ENCODE measurements at places on chromosomes 11 and 22. TPM values are rescaled to one million over a fixed set of nuclear protein-coding genes. Genes with fewer than 3 reads are reported as not detected.

PRAME gene
- total RNA-seq: 0.12 TPM

MRPL48 gene
- total RNA-seq: 40.6 TPM

GRCh38 chr11:96203567-96204365 is 139.2 kb downstream of the MAML2 start:
- no peak for DNase-seq
- H3K27ac ChIP-seq: peak overlapping the region; percentile 10
- H3K36me3 ChIP-seq: peaks cover 9% of the 10 kb centered on the region
- H3K4me1 ChIP-seq: peaks cover 64% of the 10 kb centered on the region
- no peak overlapping the region for H3K4me3 ChIP-seq

DNA sequence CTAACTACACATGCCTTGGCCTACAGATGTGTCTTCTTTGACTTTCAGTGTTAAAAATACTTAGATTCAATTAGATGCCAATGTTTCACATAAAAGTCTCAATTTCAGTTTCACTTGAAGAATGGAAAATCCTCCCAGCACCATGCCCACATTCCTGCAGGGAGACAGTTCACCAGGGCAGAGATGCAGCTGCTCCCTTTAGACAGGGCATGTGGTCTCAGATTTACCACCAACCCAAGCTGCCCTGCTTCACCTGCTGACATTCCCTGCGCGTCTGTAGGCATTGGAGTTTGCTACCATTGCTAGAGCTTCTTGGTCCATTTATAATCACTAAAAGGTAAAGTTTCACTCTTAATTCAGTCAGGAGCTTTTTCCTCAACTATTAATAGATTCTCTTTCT is 113.9 kb downstream of the ARFGAP2 start:
- no peak for DNase-seq
- no peak overlapping the region for H3K4me3 ChIP-seq
- peaks cover 9% of the 10 kb centered on the region for H3K36me3 ChIP-seq

- peaks cover 42% of the 10 kb centered on the region for H3K4me1 ChIP-seq
- no peaks in the 10 kb centered on the region for H3K27me3 ChIP-seq
- DNase-seq: peak; percentile 56
- peak overlapping the region; percentile 89 for H3K27ac ChIP-seq
- H3K36me3 ChIP-seq: peaks cover 1% of the 10 kb centered on the region
These were observed 10.5 kb downstream of the TPST2 start for GRCh38 chr22:26579331-26579886.

DNA sequence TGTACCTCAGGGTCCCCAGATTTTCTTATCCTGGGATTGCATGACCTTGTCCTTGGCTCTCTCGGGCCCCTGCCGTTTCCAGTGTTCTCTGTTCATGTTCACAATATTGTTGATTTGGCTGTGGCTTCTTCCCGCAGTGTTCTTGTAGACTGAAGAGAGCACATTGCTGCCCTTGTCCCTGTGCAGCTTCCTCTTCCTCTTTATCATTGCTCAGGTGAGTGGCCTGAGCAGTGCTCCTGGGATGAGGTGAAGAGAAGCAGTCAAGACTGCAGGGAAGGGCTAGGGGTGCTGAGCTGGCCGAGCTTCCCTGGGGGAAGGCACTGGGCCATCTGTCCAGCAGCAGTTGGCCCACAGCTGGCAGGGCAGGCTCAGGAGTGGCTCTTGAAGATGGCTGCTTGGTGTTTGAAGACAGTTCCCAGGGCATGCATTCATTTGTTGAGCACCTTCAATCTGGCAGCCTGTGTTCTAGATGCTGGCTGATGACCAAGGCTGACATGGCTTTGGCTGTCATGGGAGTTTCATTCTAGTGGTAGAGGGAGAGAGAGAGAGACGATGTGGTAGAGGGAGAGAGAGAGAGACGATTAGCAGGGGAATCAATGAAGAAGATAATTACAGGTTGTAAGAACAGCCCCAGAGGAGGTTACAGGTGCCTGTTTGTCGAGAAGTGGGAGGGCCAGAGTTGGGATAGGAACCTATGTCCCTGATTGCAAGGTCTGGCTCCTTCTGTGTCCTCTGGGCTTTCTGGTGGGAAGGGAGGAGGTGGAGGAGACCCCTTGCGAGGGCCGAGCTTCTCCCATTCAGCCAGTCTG is 17.4 kb downstream of the BMAL1 start:
- H3K27ac ChIP-seq: no peak overlapping the region
- DNase-seq: no peak
- no peaks in the 10 kb centered on the region for H3K27me3 ChIP-seq
- no peak overlapping the region for H3K4me3 ChIP-seq

- H3K36me3 ChIP-seq: no peaks in the 10 kb centered on the region
- no peaks in the 10 kb centered on the region for H3K4me1 ChIP-seq
- H3K27me3 ChIP-seq: peaks cover 14% of the 10 kb centered on the region
- no peak overlapping the region for H3K4me3 ChIP-seq
These were observed 234.4 kb upstream of the E2F8 start for GRCh38 chr11:19474954-19475721.

DNA sequence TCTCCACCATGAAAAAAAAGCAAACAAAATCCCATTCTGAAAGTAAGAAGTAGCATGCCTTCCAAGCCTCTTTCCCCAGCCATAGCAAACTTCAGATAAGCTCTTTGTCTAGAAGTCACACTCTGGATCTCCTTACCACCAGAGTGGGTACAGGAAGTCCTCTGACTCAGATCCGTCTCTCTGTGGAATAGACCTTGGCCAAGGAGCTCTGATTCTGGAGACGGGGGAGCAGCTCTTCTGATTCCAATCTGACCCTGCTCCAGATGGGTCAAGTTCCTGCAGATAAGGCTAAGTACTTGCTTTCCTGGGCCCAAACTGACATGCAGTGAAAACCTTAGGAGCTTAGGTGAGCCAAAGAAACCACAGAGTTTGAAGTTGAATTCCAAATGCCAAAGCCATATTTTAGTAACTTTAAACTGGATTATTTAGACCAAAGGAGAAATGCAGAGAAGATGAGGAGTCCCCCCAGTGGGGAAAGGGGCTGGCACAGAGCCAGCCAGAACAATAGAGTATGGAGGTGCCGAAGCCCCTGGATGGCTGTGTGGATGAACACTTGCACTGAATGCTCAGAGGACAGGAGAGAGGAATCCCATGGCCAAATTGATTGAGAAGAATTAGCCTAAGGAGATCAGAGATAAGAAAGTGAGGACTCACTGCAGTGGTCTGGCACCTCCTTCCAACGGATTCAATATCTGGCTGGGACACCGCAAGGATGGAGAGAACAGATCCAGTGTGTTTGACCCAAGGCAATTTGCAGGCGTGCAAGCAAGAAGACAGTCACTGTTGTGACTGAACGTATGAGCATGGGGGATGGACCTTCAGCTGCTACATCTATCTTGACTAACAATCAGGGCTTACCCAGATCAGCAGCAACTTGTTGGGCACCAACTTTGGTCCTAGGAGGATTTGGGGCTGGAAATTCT is 54.9 kb downstream of the ENDOD1 start:
- H3K4me1 ChIP-seq: peaks cover 6% of the 10 kb centered on the region
- peaks cover 5% of the 10 kb centered on the region for H3K27me3 ChIP-seq
- no peaks in the 10 kb centered on the region for H3K36me3 ChIP-seq
- DNase-seq: no peak
- no peak overlapping the region for H3K27ac ChIP-seq

All from activated B cell treated with CpG ODN at 0.5 μM for 24 hours (primary cell).